Ecto neural progenitor cell (in vitro differentiated cells): ENCODE measurements at places on chromosomes 7 and 10.
A peak's percentile ranks its signal among the peaks of the same experiment; 100 is the strongest.

DNA sequence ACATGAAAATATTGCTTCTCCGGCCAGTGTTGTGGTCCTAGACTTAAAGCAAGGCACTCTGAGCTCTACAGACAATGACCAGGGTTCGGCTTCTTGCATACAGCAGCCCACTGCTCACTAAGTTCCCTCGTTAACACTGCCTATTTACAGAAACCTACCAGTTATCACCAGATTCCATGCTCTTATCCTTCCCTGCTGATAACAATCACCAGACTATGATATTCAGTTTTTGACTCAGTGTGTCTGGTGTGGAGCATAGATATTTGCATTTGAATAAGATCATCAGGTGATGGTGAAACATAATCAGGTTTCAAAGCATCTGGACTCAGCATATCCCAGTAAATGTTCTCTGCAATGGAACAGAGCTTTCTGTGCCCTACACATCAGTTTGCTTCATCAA lies 182.3 kb downstream of the SNX13 start:
- no peak for DNase-seq

DNA sequence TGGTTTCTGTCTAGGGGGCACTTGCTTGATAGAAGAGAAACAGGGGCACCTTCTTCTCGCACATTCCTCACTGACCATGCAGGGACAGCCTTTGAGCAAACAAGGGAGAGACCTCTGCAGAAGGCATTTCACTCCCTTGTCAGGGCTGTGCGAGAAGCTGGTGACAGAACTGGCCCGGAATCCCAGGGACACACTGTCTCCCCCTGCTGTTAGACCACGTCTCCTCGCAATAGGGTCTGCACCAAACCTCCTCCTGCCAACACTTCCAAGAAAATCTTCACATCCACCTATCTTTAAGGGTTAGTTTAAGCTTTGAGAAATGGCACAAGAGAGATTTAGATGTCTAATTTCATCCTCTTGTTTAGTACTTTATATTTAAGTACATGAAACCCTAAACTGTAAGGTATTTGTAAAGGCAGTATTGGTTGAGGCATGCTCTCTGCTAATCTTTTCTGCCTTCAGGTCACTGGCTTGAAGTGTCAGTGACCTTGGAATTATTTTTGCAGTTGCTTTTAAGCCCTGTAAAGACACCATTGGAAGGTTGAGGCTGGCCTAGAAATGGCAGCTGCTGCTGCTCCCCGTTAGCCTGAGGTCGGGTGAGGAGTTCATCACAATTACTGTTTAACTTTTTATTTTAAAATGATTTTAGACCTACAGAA lies 37.0 kb downstream of the RBM20 start:
- peak; percentile 69 for DNase-seq

DNA sequence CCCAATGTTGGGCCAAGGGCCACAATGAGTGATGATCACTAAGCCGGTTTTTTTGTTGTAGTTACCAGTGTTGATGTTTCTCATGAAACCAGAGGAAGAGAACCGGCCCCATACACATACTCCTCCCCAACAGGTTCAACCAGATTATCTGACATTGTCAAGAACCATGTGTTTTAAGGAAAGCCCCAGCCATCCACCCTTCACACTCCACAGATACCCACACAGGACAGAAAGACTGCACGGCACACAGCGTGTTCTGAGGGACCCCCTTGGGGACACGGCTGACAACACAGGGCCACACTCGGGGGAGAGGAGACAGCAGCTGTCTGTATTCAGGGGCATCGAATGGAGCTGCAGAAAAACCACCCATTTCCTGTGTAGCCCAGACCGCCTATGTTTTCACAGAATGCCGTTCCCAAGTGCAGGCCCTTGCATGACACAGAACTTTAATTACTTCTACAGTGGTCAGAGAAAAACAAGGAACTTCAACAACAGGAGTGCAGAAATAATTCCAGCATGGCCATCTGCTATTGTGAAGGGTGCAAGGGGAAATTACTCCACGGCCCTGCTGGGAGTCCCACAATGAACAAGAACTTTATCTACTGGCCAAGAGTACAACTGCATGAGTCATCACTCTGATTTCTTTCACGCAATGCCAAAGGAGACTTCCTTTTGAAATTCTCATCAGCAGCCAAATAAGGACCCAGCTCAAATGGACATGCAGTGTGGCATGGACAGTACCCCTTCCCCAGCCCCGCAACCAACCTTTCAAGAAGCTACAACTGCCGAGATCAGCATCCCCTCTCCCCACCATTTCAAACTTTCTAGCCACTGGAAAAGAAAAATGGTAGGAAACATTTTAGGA lies 2.3 kb downstream of the KLF6 start:
- DNase-seq = no peak

DNA sequence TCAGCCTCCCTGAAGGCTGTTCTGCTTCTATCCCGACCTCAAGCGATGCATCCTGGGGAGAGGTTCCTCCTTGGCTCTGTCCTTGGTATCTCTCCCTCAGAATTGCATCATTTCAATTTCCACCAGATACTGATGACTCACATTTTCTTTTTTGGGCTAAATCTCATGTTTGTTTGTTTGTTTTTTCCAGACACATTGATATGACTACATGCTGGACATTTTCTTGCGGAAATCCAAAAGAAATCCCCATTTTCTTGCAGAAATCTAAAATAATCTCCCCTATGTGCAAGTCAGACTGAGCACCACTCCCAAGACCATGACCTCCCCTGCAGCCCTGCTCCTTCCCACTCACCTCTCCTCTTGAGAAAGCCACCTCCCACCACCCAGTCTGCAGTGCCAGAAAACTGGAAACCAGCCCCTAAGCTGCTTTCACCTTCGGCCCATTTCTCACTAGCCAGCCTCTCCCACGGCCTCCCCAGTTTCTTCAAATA lies 260.2 kb upstream of the PRKCQ start:
- DNase-seq = no peak

GRCh38 chr7:75870557-75871161 lies 8.2 kb upstream of the RHBDD2 start:
- DNase-seq = no peak

DNA sequence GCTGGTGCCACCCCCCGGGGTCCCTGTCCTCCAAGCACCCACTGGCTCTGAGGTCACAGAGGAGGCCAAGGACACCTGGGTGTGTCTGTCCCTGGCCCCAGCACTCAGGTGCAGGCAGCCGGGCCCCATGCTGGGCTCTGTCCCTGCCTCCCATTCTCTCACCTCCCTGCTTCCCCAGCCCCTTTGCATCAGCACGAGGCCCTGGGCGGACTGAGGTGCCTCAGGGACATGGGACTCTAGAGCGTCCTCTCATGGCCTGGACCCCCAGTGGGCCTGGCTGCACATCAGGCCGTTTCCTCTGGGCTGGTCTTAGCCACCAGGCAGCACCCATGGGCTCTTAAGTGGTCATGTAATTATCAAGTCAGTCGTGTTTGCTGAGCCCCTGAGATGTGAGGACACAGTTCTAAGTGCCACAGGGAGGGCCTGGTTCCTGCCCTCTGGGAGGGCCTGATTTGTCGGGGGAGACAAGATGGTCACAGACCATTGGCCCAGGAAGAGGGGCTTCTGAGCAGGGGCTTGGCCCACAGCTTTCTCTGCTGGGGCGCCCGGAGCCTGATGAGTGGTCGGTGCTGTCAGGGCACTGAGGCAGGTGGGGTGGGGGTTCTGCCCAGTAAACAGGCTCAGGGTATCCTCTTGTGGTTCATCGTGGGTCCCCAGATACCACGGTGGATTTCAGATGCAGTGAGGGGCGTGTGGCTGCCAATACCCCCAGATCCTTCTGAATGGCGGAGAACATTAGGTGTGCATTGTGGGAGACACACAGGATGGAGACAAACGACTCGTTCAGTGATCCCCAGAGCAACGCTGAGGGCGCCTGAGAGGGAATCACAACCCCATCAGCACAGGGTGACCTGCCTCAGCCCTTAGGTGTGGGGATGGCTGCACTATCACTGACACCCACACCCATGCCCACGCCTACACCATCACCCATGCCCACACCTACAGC lies 152.5 kb downstream of the WDR37 start:
- no peak for DNase-seq

- no peak for DNase-seq
These were observed 203.1 kb downstream of the TPK1 start for GRCh38 chr7:144632724-144633123.

- DNase-seq = no peak
These were observed 102.5 kb downstream of the C10orf105 start for GRCh38 chr10:71616817-71617654.

DNA sequence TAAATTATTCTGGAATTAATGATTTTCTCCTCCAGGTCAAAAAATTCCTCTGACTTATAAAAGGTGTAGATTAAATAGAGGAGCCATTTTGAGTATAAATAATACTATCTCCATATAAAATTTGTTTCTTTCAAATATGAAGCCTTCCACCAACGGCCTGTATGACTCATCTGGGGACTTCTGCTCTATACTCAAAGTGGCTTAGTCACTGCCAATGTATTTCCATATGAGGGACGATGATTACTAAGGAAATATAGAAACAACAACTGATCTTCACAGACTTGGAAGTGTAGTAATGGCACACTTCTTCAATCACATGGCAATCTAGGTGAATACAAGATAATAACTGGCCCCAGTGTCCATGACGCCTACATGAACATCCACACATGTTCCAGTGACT lies 335.6 kb upstream of the HGF start:
- DNase-seq = no peak

GRCh38 chr7:90719155-90719554 lies 123.0 kb downstream of the CDK14 start:
- DNase-seq = no peak

- DNase-seq = no peak
These were observed 152.6 kb downstream of the XPNPEP1 start for GRCh38 chr10:109770663-109771062.

GRCh38 chr10:43061760-43062159 lies 15.1 kb upstream of the RET start:
- no peak for DNase-seq

DNA sequence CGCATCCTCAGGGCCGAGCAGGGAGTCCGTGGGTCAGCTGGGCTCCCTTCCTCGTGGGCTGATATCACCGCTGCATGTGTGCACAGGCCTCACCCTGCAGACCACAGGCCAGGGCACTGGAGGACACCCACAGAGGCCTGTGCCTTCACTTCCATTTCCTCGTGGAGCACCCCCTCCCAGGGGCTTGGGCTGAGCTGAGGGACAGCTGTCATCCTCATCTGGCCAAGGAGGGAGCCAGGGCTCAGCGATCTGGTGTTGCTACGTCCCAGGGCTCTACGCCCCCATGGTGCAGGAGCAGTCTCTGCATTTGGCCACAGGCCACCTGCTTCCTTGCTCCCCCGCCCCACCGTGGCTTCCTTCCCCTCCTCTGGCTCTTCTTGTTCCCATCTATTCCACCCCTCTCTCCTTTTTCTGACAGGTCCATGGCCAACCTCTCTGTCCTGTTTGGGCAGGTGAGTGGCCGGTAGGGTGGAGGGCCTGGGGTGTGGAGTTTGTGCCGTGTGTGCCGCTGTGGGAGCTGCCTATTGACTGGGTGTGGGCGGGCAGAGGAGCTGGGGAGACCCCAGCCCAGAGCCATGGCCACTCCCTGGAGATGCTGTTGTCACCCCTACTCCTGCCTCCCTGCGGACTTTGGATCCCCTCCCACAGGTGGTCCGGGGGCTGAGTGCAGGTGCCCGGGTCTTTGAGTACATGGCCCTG lies 8.3 kb upstream of the ASIC3 start:
- DNase-seq = no peak

DNA sequence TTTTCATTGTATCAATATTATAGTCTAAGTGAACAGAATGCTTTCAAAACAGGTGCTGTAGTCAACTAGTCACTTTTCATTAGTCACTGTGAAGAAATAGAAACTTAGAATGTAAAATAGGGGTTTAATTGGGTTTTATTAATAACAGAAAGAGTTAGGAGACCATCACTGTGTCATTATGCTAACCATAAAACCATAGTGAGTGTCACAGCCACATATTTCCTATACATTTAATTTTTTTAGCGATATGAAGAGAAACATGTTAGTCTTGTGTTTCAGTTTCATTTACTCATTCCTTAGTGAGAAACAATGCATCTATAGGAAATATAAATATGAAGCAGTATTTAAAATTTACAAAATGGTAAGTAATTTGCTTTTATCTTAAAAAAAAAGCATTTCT lies 22.2 kb downstream of the SPAG6 start:
- DNase-seq = no peak

DNA sequence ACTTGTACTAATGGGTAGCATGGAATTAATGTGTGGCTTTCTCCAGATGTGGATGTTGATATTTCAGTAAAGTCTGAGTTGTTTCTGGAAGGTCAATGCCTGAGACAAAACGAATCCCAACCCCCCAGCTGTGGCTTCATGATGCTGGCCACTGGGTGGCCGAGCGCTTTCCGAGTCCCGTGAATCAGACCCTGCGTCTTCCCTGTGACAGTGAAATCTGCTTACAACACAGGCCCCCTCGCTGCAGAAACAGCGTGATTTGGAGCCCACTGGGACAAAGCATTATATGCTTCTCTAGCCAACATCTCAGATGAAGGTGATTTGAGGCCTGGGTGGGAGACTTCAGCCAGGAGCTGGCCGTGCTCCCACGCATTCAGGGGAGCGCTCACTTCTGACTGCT lies 124.7 kb downstream of the WDR37 start:
- DNase-seq = no peak

DNA sequence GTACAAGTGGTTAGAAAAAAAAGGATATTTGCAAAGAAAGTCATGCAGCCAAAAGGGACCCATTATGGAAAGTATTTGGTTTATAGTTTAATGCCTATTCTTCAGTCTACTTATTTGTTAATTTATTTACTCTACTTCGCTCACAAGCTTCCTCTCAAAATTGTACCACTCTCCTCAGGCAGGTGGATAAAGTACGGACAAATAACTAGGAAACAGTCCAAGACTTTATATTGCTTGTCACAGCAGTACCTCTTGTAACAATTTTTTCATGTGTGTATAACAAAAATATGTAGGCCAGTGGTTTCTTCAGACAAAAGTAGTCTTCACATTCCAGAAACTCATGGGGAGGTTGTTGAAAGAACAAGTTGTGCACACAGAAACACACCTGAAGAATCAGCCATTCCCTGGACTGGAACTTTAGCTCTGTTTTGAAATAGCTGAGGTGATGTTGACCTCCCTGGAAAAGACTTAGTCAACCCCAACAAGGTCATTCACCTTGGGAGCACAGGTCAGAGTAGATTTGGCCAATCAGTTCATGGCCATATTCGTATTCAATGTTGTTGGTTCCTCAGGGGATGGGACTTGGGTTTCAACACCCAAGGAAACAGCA lies 73.4 kb downstream of the TES start:
- DNase-seq = no peak

DNA sequence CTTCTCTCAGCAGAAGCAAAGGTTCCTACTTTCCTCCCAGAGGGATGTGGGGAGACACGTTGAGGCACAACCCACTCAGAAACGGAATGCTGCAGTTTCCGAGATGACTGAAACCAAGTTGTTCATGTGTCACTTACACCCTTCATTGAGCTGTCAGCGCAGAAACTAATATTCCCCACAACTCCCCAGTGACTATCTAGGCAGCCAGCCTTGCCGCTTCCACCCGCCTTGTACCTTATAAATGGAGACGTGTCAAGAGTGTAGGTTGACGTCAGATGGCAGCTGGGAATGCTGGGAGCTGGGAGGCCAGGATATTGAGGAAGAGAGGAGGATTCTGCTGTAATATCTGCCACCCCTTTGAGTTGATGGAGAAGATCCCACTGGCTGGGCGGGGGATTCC lies 15.1 kb downstream of the GPR26 start:
- DNase-seq = no peak
